ENCODE measurements at places on chromosomes 5 and 9.

DNA sequence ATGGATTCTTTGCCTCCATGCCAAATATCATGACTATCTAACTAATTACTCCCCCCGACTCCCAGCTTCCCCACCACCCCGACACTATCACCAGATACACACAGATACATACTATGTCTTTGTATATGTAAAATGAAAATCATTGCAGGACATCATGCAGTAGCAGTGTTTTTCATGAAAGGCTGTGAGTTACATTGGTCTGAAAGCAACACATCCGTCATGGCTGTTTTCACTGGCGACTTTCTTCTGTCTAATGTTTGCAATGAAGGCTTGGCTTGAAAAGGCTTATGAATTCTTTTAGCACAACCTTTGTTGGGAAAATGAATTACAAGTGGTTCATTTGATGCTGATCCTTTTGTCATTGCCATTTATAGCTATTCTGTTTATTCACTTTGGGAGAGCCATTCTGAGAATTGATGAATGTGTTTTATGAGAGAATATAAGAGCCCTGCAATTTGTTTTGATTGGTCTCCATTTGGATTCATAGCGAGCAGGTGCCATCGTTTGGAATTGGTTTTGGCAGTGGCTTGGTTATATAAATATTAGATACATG lies 103.4 kb downstream of the PIP5K1B start:
- no peak for DNase-seq

GRCh38 chr5:145589063-145589462 lies 246.1 kb downstream of the PRELID2 start:
- no peak for DNase-seq

DNA sequence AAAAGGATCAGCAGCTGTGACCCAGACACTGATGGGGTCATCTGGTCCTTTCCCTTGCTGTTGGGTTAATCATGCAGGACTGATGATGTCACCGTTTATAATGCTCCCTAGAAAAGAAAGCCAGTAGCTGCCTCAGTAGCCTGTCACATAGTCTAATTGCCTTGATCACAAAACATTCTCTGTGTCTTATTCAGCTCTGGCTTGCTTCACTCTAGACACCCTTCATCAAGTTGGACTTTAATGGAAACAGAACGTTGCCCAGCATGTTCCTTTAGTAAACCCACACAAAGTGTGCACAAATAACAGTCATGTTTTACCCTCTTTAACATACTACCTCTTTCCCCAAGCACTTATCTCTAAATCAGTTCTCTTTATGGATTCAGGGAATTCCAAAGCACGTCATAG lies 170.8 kb downstream of the SGCD start:
- DNase-seq: no peak

- DNase-seq: no peak
Observed at GRCh38 chr9:134679616-134680392, 38.2 kb downstream of the COL5A1 start.

DNA sequence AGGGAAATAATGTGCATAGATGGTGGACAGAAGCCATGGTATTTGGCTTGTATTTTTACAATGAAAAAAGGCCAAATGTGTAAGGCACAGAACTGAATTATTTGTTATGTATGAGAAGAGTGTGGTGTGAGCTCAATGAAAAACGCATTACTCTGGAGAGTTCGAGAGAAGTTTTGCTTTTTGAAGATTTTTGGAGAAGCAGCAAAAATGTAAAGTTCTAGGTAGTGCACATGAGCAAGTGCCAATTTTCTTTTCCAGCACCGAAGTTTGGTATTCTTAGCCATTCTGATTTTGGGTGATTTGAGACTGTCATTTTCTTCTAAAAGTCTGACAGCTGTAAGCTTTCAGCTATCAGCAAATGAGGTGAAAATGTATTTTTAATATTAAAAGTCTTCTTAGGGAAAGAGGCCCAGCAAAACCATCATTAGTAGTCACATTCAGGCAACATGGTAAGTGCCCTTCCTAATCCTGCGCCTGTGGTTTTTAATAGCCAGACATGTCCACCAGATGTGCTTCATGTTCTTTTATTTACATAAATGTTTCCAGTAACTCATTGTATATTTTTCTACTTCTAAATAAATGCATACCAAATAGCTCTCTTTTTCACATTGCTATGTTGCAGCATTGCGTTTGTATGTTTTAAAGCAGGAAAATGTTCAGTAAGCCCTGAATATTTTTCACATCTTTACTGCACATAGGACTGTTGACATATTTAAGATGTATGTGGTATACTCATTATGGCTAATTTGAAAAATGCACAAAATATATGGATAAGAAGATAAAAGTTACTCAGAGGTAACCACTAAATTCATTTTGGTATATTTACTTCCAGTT lies 50.4 kb downstream of the RASGRF2 start:
- no peak for DNase-seq

DNA sequence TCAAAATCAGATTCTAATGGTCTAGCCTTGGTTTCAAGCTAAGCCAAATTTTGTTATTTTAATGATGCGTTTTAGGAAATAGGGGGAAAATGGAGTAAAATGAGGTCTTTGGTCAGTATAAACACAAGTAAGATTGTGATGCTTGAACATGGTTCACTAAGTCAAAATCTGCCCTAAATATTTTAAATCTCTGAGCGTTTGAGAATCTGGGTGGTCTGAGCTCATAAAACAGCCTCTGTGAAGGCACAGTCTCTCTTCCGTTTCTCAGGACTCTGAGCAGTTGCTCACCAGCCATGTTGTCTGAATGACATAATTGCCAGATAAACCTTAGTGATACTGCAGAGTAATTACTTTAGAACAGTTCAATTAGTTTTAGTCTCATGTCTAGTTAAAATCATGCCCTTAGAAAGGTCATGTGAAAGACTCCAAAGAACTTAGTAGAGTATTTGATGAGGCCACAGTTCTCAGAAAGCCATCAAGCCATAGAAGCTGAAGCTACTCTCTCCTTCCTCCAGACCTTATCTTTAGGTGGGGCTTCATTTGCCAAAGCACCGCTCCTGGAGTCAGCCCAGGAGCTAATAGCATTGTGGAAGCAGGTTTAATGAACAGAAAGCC lies 257.1 kb upstream of the MAP3K1 start:
- no peak for DNase-seq

GRCh38 chr5:60248901-60249300 lies 355.4 kb upstream of the PDE4D start:
- no peak for DNase-seq

DNA sequence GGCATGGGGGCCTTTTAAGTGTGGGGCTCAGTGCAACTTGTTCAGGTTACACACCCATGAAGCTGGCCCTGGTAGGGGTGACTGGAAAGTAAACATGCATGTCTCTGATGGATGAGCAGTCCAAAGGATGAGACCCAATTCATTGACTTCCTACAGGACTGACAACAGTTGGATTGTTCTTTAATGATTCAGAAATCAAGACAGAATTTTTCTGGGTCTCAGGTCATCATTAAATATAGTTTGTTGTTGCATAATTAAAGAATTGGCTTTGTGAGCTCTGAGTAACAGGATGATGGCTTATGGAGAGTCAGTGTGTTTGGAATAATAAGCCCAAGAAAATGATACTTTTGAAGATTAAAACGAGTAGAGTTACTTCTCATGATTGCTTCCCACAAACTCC lies 604.2 kb upstream of the CLINT1 start:
- DNase-seq: no peak

DNA sequence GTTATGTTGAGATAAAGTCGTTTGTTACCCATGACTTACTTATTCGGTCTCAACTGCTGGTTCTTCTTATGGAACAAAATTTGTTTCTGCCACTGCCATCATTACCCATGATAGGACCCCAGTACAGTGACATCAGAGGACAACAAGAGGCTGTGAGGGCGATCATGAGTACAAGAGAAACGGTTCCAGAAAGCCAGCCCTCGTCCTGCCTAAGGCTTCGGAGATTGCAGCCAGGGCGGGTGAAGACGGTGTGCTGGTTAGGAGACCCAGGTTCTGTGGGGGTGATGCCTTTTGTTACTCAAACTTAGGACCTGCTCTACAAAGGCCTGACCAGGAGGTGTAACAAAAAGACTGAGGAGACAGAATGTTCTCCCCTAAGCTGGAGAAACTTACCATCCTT lies 10.9 kb downstream of the FYB1 start:
- DNase-seq: no peak

- no peak for DNase-seq
Observed at GRCh38 chr5:113233606-113234005, 201.2 kb downstream of the TSSK1B start.

GRCh38 chr9:13213337-13213736 lies 66.2 kb downstream of the MPDZ start:
- peak; percentile 12 for DNase-seq

- no peak for DNase-seq
Observed at GRCh38 chr5:158698768-158699284, 400.9 kb downstream of the EBF1 start.

- no peak for DNase-seq
Observed at GRCh38 chr9:110115341-110115820, 92.6 kb downstream of the C9orf152 start.

GRCh38 chr9:121226175-121226574 lies 24.5 kb upstream of the RAB14 start:
- DNase-seq: no peak

DNA sequence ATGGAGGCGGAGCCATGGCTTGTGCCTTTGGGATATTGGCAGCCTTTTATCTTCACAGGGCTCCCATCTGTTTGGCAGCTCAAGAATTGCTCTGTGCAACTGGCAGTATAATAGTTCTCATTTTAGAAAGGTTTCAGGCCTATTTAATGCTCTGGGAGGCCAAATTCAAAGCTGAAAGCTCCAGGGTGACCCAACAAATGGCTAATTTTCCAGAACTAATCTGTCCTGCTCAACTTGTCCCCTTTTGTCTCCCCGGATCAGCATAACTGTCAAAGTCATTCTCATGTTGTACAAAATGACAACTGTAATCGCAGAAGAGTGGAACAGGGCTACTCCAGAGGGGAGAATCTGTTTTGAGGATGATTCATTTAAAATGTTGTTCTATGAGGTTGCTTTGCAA lies 52.6 kb upstream of the CXCL14 start:
- no peak for DNase-seq

DNA sequence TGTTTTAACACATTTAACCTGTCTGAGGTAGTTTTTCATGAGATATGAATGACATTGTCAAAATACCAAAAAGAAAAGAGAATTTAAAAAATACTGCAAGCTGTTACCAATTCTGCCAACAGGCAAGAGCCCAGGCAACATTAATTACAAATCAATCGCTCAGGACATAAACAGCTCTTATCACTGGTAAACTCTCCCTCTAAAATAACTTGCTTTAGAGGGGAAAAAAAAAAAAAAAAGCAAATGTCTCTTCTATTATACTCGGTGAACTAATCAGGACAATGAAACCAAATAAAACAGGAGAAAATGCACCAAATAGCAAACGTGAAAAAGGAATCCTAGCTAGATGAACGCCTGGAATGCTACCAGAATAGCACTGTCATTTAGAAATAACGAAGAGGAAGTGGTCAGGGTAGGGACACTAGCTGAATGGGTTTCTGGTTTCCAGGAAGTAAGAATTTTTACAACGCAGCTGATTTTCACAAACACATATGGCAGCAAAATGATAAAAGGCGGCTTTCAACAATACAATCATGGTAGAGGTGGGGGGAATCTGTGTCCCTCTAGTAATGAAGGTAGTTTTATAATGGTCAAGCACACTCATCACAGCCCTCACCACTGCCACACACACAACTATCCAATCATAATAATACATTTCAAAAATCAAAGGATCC lies 94.9 kb downstream of the DENND1A start:
- peak; percentile 3 for DNase-seq

GRCh38 chr9:104068546-104068945 lies 25.6 kb upstream of the SMC2 start:
- no peak for DNase-seq

DNA sequence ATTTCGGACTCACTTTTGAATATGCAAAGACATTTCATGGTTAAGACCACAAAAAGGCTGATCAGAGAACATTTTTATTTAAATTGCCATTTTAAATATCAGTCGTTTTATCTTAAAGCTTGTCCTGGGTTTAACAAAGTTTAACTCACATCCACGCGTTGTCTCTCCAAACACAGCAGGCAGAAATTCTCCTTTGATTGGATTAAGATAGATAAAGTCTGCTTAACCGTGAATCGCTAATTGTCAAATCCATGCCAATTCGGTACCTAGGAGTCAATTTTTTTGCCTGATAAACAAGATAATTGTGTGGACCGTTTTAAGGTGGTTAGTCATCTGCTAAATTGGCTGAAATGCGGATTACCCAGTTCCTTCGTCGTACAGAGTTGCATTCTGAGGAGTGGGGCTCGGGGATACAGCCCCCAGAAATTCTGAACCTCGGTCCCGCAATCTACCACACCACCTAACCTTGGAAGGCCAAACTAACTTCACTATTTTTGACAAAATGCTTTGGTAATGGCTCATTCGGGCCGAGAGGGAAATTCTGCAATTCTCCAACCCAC lies 665 bp upstream of the BTF3 start:
- no peak for DNase-seq

GRCh38 chr9:72440992-72441847 lies 76.2 kb upstream of the ZFAND5 start:
- no peak for DNase-seq

GRCh38 chr9:105218673-105219072 lies 25.8 kb upstream of the SLC44A1 start:
- DNase-seq: no peak

DNA sequence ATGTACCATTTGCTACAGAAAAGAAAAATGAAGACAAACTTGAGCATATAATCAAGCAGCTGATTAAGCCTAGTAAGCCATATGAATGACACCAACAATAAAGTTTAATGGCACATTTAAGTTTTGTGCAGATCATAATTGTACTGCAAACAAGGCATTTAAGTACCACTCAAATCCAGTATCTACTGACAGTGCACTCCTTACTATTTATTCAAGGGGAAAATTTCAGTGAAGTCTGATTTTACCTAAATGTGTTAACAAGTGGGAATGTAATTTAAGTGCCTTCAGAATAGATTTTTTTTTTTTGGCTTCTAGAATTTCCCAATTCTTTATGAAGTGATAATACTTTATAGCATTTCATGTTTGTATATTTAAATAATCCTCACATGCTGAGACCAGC lies 341.0 kb upstream of the POU5F2 start:
- DNase-seq: no peak

GRCh38 chr9:114096041-114096511 lies 3.0 kb downstream of the KIF12 start:
- no peak for DNase-seq

DNA sequence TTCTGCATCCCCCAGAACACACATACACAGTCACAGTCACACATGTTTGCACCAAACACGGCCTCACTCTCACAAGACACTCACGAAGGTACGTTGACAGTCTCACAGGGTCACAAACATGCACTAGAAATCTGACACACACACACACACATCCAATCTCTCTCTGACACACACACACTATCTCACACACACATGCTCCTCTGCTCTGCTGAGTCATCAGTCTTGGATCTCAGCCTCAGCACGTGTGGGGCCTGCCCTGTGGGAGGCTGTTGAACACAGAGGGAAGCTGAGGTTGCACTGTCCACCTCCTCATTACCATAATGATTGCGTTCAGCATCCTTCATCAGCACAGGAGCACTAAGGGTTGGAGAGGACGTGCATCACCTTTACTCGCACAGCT lies 188.8 kb downstream of the MTRR start:
- no peak for DNase-seq
